Hematopoietic multipotent progenitor cell treated with erythropoietin and hydrocortisone succinate and interleukin-3 and kit ligand, for 6 days (in vitro differentiated cells): ENCODE measurements at places on chromosomes 6 and 20.

DNA sequence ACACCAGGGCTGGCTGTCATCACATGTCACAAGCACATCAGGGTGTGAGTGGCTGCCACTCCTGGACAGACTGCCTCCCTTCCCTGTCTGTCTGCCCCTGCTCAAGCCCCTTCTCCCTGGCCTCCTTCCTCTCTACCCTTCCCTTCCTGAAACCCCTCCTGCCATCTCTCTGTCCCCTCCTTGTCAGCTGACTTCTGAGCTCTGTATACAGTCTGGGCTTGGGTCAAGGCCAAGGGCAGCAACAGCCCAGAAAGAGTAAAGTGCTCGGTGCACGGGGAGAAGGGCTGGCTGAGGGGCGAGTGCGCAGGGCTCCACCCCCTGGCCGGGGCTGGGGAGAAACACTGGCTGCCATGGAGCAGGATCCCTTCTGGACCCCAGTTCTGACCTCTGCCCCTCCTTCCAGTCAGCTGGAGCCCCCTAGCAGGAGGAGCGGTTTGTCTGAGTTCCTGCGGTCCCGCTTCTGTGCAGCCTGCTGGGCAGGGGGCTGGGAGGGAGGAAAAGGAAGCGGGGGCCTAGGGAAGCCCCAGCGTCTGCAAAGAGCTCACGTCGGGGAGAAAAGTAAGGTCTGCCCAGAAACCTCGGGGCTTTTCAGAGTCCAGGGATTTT, 2.0 kb downstream of the LKAAEAR1 start:
- no peak for DNase-seq

DNA sequence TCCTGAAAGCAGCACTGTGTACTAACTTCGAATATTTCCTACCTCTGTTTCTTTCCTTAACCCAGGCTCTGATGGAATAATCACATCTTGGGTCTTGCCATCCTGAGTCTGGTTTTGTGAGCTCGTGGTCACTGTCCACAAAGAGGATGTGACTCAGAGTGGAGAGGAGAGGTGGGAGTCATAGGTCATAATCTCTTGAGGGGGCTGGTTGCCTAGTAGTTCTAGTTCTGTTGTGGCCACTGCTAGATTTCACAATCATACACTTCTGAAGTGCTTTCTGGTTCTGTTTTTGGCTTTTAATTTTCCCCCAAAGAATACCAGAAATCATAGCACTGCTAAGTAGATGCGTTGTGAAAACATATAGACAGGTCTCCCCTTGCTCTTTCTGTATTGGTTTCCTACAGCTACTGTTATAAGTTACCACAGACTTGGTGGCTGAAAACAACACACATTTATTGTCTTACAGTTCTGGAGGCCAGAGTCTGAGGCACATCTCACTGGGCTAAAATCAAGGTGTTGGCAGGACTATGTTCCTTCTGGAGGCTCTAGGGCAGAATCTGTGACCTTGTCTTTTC, 102.8 kb downstream of the NRSN1 start:
- peak; percentile 56 for DNase-seq

DNA sequence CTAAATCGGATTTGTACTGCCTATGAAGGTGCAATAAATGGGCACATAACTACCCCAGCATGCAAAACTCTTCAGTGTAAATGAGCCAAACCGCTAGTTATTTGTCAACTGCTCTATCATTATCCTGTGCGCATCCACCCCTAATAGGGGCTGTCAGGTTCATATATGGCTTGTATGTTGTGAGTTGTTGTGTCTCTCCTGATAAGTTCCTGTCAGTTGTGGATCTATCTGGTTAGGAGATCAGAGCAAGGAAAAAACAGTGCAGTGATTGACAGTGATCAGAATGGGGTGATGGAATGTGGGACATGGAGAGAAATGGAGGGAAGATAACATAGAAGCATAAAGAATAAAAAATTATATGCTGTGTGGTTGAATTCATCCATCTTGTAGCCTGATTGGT, 686.9 kb upstream of the ID4 start:
- DNase-seq: no peak

GRCh38 chr6:45714006-45714730, 301.5 kb downstream of the CLIC5 start:
- DNase-seq: no peak

- no peak for DNase-seq
These were observed 8.9 kb downstream of the CCM2L start for GRCh38 chr20:32019156-32019510.

- DNase-seq: no peak
These were observed 27.0 kb downstream of the CBFA2T2 start for GRCh38 chr20:33516882-33517281.

DNA sequence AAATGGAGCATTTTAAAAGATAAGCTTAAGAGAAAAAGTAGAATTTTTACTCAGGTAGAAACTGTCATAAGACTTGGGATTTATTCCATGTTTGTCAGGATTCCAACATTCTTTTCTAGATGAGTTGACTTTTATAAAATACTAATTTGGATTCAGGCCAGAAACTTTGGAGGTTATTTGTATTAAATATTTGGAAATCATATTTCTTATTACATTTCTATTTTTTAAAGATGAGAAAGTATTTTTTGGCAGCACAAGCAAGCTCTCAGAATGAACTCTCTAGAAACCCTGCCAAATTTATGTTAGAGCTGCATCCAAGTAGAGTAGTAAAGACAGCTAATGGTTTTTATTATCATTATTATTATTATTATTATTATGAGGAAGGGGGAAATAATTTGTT, 1014.9 kb upstream of the GJE1 start:
- no peak for DNase-seq

GRCh38 chr6:43869792-43870659, 100.0 kb downstream of the VEGFA start:
- no peak for DNase-seq

GRCh38 chr6:72649032-72649984, 27.4 kb downstream of the KCNQ5 start:
- DNase-seq: peak; percentile 11

DNA sequence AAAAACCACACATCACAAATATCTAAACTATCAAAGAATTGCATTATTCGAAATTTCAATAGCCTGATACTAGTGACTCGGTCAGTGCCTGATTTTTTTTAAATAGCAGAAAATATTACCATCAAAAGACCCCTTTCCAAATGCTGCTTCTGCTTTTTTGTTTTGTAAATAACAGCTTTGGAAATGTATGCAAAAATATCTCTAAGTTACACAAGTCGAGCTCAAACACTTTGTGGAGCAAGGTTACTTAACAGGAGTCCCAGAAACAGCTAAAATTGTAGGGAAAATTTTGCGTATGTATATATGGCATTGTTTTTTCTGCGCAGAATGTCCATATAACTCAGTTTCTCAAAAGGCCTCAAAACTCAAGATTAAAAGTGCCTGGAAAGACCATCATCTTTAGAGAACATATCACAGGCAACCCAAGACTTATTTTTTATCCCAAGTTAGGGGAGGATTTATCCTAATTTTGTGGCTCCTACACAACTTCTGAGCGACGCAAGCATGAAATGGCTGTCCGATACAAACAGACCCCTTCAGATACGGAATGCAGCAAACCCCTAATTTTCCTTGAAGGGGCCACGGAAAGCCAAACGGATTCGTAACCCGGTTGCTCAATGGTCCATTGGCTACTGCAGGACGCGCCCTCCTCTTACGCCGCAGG, 1.3 kb downstream of the CEP85L start:
- DNase-seq: peak; percentile 54

- no peak for DNase-seq
These were observed 5.3 kb upstream of the UBD start for GRCh38 chr6:29564875-29565274.

- no peak for DNase-seq
These were observed 17.2 kb downstream of the SH3BGRL2 start for GRCh38 chr6:79648328-79648727.

DNA sequence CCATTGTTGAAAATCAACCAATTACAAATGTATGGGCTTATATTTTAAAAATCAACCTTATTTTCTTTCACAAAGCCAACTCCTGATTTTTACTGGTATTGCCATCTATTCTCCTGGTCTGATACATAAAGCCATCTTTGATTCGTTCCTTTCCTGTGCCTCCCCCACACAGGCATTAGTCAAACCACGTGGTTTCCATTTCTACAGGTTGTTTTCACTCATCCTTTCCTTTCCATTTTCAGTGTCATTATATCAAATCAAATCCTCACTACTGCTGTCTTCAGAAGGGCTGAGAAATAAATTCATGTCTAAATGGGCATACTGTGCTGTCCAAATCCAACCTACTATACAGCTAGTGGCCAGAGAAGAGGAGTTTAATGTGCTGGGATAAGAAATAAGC, 281.3 kb downstream of the FOXC1 start:
- no peak for DNase-seq

- no peak for DNase-seq
These were observed 76.5 kb upstream of the TBC1D7 start for GRCh38 chr6:13404892-13405254.

DNA sequence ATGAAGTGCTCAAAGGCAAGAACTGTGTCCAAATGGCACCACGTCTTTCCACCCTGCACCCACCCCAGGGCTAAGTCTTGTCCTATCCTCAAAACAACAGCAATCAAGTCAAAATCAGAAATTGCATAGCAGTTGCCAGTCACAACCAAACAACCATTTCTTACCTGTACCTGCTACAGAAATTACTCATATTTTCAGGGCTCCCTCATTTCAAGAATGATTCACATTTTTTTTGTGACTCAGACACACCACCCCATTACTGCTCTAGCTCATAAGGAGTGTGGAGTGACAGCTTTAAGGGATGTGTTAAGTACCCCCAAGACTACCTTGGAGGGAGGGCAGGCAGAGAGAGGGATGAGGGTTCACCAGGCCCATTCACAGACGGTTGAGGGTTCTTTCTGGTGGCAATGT, 111.7 kb downstream of the TRERF1 start:
- DNase-seq: no peak

DNA sequence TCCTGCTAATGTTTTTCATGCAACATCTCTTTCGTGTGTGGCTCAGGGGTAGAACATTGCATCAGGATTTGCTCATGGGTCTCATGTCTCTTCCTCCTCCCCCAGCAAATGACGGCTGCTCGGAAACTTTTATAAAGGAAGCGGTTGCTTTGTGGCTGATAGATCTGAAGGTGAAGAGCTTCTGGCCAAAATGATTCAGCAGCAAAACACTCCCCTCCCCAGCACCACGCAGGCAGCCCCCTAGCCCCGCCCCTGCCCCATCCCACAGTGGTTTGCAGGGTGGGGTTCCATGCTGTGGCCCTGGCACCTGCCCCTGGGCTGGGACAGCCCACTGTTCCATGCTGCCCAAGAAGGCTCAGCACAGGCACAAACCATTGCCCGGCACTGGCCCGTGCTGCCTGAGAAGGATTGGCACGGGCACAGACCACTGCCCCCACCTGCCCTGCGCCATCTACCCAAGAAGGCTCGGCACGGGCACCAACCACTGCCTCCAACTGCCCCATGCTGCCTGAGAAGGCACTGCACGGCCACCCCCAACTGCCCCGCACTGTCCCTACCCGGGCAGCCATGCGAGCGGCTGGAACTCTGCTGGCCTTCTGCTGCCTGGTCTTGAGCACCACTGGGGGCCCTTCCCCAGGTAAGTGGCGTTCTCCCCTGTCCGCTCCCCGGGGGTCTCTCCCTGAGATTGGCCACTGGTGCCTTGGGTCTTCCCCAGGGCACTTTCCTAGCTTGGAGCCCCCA, at the start of gene CST7:
Gene CST7, plus strand, starts transcription at position 331 of the 741 bp plus-strand sequence. Its CDS starts 237 bp downstream, at position 568.
- DNase-seq: peak; percentile 89

GRCh38 chr6:40406175-40406574, 181.0 kb downstream of the LRFN2 start:
- no peak for DNase-seq
